ENCODE measurements at places on chromosomes 4 and X.

- no peak for DNase-seq
Observed at GRCh38 chrX:131746491-131746968, 202.7 kb downstream of the OR13H1 start.

- DNase-seq = no peak
Observed at GRCh38 chrX:21666679-21667078, 8.5 kb upstream of the KLHL34 start.

- DNase-seq = peak; percentile 2
Observed at GRCh38 chr4:94451051-94451694, 569 bp upstream of the PDLIM5 start.

- no peak for DNase-seq
Observed at GRCh38 chr4:1749826-1750225, 28.5 kb downstream of the TACC3 start.

DNA sequence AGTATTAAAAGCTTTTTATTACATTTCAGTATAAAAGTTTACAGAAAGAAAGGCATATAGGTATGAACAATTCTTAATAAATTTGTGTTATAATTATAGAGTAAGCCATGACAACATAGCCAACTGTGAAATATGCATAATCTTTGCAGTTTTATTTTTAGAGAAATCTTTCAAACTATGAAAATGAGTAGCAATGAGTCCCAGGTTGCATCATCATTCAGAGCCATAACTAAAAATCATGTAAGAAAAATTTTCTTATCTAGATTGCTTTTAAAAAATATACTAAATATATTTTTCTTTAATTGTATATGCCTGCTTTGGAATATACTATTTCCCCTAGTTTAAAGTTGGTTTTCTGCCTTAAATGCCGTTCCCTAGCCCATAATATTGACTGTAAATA is 54.8 kb upstream of the NAF1 start:
- DNase-seq = no peak

DNA sequence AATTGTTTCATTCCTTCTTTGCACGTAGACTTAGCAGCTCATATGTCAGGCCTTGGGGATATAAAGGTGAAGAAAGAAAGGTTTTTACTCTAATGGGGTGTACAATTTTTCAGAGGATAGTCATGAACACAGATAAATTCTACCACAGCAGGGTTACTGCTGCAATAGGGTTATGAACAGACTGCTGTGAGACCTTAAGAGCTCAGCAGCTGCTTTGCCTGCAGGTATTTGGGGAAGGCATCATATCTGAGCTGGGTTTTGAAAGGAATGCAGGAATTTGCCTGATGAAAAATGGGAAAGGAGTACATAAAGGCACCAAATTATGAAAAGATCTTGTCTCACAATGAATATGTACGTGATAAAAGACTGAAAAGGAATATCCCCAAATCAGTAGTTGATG is 128.9 kb downstream of the CEP135 start:
- DNase-seq = no peak

DNA sequence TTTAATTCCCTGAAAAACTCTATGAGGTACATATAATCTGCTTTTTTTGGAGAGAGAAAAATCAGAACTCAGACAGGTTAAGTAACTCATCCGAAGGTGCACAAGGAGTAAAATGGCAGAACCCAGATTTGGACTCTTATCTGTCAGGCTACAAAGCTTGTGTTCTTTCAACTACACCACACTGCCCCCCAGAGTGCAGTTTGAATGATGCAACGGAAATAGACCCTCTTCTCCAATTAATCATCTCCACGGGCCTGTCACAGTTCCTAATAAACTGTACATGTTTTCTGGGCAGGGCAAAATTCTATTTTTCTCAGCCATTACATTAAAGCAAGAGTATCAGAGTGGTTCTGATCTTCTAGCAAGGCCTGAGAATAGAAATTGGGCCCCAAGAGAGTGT is 35.3 kb upstream of the DCX start:
- no peak for DNase-seq

GRCh38 chrX:120000490-120001246 is 57.1 kb upstream of the NKAP start:
- no peak for DNase-seq
